SJSA1 (cell line): ENCODE measurements at places on chromosomes 3 and 15. TPM values are rescaled to one million over a fixed set of nuclear protein-coding genes. Genes with fewer than 3 reads are reported as not detected.
A peak's percentile ranks its signal among the peaks of the same experiment; 100 is the strongest.

- H3K27ac ChIP-seq: no peak overlapping the region
- no peaks in the 10 kb centered on the region for H3K4me1 ChIP-seq
- peak; percentile 6 for DNase-seq
- peaks cover 60% of the 10 kb centered on the region for H3K36me3 ChIP-seq
- H3K27me3 ChIP-seq: no peaks in the 10 kb centered on the region
Observed at GRCh38 chr3:193665370-193665989, 72.5 kb downstream of the OPA1 start.

DNA sequence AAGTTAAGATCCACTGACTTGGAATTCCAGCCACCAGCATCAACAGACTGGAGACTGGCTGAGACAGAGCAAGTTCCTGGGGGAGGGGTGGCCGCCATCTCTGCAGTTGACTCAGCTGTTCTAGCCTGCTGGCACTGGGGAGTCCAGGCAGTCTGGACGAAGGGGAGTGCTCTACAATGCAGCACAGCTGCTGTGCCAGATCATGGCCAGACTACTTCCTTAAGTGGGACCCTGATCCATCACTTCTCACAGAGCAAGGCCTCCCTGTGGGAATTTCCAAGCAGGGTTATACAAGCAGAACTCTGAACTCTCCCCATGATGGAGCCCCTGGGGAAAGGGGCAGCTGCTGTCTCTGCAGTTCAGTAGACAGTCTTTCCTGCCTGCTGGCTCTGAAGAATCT, 35.2 kb downstream of the PYGO1 start:
- H3K27me3 ChIP-seq: no peaks in the 10 kb centered on the region
- no peak overlapping the region for H3K4me3 ChIP-seq
- H3K4me1 ChIP-seq: no peaks in the 10 kb centered on the region
- H3K27ac ChIP-seq: no peak overlapping the region

DNA sequence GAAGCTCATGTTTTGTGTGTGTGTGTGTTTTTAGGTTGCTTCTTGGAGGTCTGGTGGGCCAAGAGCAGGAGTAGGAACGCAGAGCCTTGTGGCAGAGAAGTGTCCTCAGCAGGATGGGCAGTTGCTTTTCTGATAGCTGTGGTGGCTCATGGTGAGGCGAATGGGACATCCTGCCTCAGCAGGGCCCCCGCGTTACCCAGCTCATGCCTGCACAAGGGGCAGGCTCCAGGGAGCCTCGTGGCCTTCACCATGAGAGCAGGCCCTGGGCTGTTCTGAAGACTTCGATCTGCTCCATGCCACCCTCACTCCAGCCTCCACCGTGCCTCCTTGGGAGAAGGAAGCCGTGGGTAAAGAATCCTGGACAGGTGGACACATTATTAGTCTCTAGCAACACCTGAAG, 33.4 kb upstream of the CTXND1 start:
- no peaks in the 10 kb centered on the region for H3K4me1 ChIP-seq
- H3K27me3 ChIP-seq: peaks cover 5% of the 10 kb centered on the region; the same call in 1 of the 2 replicates
- no peaks in the 10 kb centered on the region for H3K36me3 ChIP-seq
- H3K4me3 ChIP-seq: no peak overlapping the region
- peak; percentile 30 for DNase-seq

DNA sequence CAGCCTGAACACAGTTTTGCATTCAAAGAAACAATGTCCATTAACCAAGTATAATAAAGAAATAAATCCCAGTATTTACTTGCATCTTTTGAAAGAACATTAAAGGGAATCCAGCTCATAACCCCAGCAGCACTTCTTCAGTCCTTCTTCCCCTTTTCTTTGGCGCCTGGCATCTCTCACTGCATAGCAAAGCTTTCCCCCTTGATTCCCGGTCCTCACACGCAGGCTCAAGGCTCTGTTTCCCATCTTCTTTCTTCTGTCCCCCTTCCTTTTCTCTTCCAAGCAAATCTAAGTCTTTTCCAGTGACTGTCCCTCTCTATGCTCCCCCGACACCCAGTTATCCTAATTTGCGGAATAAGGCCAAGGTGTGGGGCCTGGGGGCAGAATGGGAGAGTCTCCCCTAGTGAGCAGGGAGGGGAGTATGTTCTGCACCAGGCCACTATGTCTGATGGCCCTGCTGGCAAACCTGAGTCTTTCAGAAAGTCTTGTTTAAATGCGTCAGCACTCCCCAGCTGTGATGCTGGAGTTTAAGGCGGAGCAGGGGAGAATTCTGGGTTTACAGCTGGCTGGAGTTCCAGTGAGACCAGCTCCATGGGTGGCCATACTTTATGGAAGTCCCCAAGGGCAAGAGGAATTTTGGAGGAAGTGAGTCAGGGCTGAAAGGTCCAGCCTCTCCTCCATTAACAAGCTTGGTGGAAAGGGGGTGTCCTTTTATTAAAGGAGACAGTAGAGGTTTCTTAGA, 42.1 kb downstream of the GOLGA6A start:
- H3K36me3 ChIP-seq: peaks cover 41% of the 10 kb centered on the region
- peak overlapping the region; percentile 94 for H3K27ac ChIP-seq
- H3K4me1 ChIP-seq: peaks cover 51% of the 10 kb centered on the region

TMC3 gene
- 0.03 TPM in 1 of 2 replicates, not detected in the other for total RNA-seq

SACM1L gene
- 25.2 and 28.8 TPM in 2 replicates for total RNA-seq

GHSR gene
- not detected in 2 replicates for total RNA-seq
